ENCODE measurements at places on chromosomes 4 and X.

- no peak for DNase-seq
These were observed 2214.5 kb upstream of the TENM3 start for GRCh38 chr4:180028682-180029081.

DNA sequence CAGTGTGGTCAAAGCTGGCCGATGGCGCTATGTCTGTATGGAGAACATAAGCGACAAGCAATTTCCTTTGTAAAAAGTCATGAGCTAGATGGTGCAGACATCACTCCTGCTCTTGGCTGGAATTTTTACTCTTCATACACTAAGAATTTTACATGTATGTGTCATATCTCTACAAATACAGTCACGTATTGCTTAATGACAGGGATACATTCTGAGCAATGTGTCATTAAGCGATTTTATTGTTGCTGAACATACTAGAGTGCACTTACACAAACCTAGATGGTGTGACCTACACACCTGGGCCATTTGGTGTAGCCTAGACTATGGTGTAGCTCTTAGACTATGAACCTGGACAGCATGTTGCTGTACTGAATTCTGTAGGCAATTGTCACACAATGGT, 185.4 kb downstream of the SOWAHB start:
- no peak for DNase-seq

DNA sequence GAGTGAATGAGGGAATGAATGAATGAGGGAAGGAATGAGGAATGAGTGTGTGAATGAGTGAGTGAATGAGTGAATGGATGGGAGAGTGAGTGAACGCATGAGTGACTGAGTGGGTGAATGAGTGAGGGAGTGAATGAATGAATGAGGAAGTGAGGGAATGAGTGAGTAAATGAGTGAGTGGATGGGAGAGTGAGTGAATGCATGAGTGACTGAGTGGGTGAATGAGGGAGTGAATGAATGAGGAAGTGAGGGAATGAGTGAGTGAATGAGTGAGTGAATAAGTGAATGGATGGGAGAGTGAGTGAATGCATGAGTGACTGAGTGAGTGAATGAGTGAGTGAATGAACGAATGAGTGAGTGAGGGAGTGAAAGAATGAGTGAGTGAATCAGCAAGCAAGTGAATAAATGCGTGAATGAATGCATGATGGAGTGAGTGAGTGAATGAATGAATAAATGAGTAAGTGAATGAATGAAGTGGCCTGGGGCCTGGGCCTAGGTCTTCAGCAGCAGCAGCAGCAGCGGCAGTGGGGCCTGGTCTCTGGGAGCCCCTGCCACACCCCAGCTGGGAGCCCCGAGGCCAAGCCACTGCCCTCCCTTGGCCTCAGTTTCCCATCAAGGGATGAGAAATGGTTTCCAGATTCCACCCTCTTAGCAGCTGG, 16.2 kb upstream of the PSAPL1 start:
- no peak for DNase-seq

- DNase-seq: no peak
These were observed 78.5 kb downstream of the BTC start for GRCh38 chr4:74715706-74716435.

DNA sequence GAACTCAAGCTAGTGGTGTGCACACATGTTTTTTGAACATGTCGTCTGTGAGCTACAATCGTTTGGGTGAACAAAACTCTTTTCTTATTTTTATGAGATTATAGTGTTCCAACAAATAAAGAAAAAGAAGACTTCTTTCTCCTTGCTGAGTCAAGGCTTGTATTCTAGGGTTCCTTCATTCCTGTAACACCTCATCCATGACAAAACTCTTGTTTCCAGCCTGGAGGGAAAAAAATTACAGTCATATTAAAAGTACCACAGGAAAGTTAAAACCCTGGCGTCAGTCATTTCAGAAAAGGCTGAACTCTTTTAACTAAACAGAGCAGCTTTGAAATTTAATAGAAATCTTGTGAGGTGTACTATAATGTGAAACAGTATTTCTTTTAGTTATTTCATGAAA, 79.2 kb upstream of the BOD1L1 start:
- no peak for DNase-seq

- no peak for DNase-seq
These were observed 65.0 kb downstream of the MAPK10 start for GRCh38 chr4:86294883-86295282.

GRCh38 chr4:80585542-80585941, 250.0 kb downstream of the CFAP299 start:
- no peak for DNase-seq

DNA sequence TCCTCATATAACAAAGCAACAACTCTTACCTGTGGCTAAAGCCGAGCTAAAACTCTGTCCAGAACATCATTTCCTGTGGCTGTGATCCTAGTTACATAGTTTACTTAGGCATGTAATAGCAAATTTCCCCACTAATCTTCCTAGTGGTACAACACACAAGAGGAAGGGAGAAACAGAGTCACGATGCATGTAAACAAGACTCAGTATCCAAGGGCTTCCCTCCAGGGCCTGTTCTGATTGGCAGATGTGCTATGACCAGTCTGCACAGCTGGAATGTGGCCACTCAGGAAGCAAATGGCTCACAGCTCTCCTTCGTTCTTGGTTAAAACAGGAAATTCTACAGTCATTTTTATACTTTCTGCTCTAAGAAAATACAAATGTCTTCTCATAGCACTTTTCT, 49.2 kb upstream of the PRSS48 start:
- no peak for DNase-seq

- DNase-seq: no peak
These were observed 72.7 kb upstream of the MAD2L1 start for GRCh38 chr4:120139392-120139791.
